ENCODE measurements at places on chromosomes 1 and 21.

GRCh38 chr1:66791621-66792610, 9.2 kb downstream of the INSL5 start:
- no peak for DNase-seq

GRCh38 chr1:16372535-16373285, 5.7 kb downstream of the SZRD1 start:
- DNase-seq = no peak

DNA sequence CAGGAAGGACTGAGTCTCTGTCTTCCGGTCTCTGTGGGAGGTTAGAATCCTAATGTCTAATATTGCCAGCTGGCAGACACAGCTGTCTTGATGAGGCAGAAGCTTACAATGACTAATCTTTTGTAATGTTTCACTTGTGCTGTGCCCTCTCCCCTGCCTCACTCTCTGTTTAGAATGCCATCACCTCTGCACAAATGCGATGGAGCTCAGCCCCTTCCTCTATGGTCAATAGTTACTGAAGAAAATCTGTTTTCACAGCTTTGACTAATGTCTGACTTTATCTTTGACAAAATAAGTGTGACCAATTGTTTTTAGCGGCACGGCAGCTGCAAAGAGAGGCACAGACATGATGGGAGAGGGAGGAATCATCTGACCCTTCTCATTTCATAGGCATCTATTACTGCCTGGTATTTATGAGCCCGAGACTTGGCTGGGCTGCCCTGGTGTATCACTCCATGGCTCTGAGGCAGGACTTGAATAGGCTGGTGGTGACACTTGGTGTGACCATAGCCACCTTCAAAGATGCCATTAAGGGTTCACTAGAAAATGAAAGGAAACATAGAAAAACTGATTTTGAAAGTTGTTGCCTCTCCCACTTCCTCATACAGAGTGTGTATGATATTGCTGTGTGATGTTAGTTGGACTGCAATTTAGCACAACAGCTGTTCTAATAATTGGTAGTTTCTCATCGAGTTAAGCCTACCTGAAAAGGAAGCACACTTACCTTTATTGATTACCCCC, 163.2 kb upstream of the NBPF11 start:
- DNase-seq = no peak

DNA sequence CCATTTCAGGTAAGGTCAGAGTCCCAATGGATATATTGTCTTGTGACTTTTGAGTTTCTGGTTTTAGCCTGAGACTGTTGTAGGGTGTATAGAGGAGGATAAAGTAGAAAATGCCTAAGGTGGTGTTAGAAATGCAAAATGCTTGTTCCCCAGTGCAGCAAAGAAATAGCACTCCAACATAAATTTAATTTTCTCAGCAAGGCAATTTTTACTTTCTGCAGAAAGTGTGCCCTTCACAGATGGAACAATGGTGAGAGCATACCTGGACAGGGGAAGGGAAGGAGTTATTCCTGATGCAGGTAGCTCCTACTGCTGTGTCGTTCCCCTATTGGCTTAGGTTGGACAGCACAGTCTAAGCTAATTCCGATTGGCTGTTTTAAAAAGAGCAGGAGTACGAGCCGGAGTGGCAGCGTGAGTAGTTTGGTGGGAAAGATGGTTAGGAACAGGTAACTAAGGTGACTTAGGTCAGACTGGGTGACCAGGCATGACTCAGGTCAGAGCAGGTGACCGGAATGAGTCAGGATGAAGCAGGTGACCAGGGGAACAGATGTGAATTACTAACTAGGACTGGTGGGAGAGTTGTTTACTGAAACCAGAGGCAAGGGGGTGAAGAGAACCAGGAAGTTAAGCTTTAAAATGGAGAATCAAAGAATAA, 21.5 kb downstream of the SPATA45 start:
- no peak for DNase-seq

DNA sequence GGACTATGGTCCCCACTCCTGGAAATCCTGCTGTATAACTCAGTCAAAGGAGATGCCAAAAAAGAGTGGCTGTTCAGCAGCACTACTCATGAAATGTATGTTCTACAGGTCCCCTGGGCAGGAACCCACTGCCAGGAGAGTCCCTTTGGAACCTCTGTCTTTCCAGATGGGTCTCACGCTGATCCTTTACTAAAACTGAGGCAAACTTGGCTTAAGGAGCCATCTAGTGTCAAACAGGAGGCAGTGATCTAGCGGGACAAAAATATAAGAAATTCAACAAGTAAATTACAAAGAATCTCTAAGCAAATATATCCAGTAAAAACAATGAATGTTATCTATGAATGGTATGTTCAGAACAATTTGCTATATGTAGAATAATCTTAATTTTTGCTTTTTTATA, 80.5 kb upstream of the PRMT6 start:
- no peak for DNase-seq

All from activated naive CD4-positive, alpha-beta T cell treated with anti-CD3 and anti-CD28 coated beads, Interleukin-2, amount 50 U/mL, for 16 hours (primary cell).